ENCODE measurements at places on chromosomes 12 and 14.

GRCh38 chr12:1797011-1797901, 23.1 kb upstream of the LRTM2 start:
- DNase-seq, result no peak

DNA sequence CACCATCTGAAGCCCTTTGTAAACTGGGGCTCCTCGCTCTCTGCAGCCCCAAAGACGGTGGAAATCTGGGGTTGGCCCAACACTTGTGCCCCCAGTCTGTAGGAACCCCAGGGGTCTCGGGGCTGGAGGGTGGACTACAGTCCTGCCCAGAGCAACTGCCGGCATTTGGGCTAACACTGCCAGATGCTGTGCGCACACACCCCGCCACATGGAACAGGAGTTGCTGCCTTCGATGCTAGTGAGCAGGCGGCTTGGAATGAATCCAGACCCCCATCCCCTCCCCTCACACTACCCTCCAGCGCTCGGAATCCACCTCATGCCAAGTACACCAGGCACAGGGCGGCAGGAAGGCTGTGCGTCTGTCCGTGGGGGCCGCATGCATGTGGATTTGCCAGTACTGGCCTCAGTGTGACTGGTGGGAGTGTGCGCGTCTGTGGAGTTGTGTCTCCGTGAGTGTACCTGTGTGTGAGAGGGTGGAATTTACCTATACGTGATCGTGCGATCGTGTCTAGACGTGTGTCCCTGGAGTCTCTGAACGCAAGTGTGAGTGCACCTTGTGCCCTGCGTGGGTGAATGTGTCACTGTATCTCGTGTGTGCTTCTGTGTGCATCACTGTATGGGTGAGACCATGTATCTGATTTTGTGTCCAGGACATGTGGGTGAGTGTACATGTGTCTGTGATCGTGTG, 5.1 kb downstream of the LHX5 start:
- no peak for DNase-seq

DNA sequence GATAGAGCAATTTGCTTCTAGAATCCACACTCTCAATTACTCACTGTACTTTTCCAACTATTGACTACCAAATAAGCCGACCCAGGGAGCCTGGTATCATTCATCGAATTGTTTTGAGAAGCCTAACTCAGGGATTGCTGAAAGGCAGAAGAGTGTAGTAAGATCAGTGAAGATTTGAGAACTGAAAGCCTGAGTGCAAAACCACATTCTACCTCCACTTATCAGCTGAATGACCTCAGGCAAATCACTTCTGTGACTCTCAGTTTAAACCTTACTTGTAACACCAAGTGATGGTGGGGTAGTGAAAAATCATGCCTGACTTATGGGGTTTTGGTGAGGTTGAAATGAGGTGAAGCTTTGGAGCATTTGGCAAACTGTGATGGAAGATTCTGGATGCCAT, 126.1 kb upstream of the MAX start:
- DNase-seq, result no peak

GRCh38 chr14:64444984-64445845, 20.1 kb upstream of the AKAP5 start:
- DNase-seq, result peak; percentile 88

DNA sequence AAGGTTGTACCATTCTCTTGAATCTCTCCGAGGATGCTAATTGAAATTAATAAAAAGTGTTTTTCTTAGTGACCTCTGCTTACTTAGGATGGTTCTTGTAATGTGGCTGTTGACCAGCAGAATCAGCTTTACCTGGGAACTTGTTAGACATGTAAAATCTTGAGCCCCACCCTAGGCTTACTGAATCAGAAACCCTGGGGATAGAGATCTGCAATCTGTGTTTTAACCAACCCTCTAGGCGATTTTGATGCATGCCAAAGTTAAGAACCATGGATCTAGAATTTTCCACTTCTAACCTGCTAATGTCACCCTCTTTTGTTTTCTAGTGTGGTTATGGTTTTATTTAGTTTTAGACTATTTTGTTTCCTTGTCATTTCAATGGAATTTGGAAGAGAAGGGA, 6.5 kb downstream of the NUBPL start:
- no peak for DNase-seq

DNA sequence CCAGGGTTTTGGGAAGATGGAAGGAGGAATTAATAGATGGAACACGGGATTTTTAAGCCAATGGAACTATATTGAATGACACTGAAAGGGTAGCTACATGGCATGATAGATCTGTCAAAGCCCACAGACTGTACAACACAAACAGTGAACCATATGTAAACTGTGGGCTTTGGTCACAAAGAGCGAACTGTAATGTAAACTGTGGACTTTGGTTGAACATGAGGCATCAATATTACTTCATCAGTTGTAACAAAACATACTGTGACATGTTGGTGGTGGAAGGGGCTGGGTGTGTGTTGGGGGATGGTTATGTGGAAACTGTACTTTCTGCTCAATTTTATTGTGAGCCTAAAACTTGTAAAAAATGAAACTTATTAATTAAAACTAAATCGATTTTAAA, 210.6 kb upstream of the HMGA2 start:
- no peak for DNase-seq

DNA sequence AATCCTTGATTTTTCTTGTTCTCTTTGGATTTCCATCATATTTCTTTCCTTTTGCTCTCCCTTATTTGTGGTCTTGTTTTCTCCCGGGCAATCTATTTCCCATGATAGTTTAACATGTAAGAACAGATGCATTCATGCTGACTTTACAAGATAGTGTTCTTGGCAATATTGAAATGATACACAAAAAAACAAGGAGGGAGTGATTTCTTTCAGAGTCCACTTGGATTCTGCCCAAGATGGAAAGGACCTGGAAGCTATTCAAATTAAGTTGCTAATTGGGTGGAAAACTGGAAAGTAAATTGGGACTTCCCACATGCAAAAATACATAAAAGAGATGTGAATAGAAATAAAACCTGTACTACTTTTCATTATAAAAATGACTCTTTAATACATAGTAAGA, 14.4 kb upstream of the YARS2 start:
- no peak for DNase-seq

GRCh38 chr12:84789184-84789583, 123.4 kb downstream of the SLC6A15 start:
- DNase-seq, result no peak

- no peak for DNase-seq
These were observed 18.1 kb upstream of the HSP90B1 start for GRCh38 chr12:103912069-103912468.

DNA sequence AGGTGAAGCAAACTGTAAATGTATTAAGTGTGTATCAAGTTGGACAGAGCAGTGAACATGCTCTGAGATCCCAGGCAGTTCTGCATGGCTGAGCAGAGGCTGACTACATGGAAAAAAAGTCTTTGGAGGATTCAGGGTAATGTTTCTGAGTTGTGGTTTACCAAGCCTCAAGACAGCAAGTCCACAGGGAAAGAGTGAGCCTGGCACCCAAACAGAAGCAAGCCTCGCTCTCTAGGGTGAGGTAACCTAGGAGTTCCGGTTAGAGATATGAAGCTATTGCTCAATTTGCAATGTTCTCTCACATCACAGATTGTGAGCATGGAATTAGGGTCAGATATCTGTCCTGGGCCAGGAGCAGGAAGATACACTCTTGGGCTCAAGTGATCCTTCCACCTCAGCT, 158.6 kb downstream of the MON2 start:
- DNase-seq, result peak; percentile 20

DNA sequence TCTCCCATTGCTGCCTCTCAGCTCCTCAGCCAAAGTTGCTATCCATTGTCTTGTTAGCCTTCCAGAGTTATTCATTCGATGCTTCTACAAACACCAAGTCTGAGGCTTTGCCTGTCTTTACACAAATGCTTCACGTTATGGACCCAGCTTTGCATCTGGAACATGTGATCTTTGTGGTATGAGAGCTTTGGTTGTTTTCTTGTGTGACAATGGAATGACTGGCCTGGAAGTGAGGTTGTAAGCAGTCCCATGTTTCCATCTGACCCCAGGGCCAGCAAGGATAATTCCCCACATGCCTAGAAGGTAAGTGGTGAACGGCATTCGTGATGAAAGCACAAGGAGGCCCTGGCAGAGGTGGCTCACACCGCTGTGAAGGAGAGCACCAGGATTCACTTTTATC, 866.7 kb upstream of the TMEM132C start:
- DNase-seq, result peak; percentile 34

- no peak for DNase-seq
These were observed 19.9 kb downstream of the CDKN1B start for GRCh38 chr12:12736759-12737676.

DNA sequence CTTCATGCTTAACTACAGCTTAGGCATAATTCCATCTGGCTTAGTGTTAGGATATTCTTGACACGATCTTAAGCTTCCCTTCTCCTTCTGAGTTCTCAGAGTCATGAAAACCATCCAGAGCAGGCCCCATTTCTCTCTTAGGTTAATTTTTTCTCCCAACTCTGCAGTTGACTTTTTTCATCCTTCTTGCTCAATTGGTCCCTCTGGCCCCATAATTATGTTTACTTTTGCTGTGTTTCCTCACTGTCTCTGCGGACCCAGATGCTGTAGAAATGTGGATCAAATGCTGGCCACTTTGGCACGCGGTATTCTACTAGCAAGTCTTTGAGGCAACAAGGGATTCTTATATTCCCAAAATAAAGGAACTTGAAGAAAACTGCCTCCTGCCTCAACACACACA, 9.5 kb downstream of the TMEM132C start:
- no peak for DNase-seq

DNA sequence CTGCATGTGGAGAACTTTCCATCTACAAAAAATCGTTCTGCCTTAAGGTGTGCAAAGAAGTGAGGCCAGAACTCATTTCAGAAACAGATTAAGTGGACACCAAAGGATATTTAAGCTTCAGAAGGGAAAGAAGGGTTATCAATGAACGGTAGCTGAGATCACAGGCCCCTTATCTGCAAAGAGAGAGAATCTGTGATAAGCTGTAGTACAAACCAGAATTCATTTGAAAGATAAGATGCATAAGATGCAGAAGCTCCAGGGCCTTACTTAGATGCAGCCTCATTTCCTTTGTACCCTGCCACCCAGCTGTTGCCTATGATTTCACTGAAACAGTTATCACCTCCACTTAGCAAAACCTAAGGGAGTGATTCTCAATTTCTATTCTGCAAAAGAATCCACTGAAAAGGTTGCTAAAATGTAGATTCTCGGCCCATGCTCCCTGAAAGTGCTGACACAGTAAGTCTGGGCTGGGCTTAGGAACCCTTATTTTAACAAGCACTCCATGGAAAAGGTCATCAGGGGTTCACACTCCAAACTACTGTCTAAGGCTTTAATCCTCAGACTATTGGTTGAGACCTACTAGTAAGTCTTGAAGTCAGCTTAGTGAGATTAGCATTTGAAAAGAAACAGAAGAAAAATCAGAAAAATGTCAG, 64.8 kb downstream of the HELB start:
- DNase-seq, result no peak

- peak; percentile 82 for DNase-seq
These were observed 246.2 kb downstream of the MSRB3 start for GRCh38 chr12:65524666-65525065.

DNA sequence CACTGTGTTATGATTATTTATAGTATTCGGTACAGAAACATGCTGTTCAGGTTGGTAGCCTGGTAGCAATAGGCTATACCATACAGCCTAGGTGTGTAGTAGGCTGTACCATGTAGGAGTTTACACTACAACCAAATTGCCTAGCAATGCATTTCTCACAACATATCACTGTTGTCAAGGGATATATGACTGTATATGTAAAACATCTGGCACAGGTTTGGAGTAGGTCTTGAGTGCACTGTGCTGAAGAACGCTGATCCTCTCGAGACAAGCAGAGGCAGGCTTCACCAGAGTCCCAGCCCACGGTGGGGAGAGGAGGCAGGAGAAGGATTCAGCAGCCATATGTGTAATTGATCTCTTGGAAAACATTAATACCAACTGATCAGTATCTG, 15.0 kb upstream of the TBX5 start:
- DNase-seq, result no peak

- DNase-seq, result no peak
These were observed 3.3 kb downstream of the SDS start for GRCh38 chr12:113400362-113400761.

GRCh38 chr12:125944446-125944845, 879.2 kb downstream of the AACS start:
- no peak for DNase-seq

DNA sequence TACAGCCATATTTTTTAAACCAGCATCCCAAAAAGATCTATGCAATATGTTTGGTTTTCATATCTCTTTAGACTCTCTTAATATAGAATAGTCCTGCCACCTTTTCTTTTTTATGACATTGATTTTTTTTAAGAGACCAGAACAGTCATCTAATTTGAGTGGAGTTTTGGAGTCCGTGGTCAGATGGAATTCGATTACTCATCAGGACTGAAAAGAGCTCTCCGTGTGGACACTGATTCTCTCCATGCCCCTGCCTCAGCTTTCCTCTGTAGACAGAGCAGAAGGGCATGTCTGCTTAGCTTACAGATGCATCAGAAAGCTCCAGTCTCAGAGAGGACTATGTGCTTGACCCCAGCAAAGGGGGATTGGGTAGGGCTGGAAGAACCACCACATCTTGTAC, 27.8 kb downstream of the SMCO2 start:
- peak; percentile 78 for DNase-seq

GRCh38 chr12:51976376-51977160, 25.1 kb downstream of the ACVR1B start:
- peak; percentile 77 for DNase-seq

GRCh38 chr12:104652910-104653309, 196.2 kb downstream of the CHST11 start:
- no peak for DNase-seq

DNA sequence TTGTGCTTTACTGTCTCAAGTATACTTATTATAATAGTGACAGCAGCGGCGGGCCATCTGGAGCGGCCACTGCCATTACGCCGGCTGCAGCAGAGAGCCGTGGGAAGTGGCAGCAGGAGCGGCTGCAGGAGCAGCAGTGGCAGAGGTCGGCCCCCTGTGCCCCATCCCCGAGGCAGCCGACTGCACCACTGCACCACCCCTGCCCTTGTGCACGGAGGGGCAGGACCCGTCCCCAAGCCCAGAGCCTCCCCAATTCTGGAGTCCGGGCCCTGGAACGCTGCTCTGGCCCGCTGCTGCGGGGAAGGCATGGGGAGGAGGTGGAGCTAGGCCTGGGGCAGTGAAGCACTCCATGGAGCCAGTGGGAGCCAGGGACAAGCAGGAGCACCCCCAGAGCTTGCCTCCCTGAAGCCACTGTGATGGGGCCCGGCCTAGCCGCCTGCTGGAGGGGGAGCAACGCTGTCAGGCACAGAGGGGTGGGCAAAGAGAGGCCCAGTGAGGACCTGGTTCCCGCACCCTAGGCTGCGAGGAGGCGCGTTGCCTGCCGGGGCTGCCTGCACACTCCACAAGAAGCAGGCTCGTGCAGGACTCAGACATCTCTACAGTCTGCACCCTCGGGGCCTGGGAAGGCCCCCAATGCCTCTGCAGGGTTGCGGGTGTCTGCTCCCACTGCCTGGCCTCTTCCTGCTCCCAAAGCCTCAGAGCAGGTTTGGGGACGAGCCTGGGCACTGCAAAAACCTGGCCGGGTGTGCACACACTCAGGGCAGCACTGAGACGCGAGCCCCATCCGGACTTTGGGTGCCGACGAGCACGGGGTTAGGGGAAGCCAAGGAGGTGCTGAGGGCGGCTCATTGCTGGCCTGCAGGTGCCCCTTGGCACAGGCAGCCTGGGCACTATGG, 74.2 kb upstream of the RASSF8 start:
- DNase-seq, result no peak
